ENCODE measurements at places on chromosomes 7 and 10.

DNA sequence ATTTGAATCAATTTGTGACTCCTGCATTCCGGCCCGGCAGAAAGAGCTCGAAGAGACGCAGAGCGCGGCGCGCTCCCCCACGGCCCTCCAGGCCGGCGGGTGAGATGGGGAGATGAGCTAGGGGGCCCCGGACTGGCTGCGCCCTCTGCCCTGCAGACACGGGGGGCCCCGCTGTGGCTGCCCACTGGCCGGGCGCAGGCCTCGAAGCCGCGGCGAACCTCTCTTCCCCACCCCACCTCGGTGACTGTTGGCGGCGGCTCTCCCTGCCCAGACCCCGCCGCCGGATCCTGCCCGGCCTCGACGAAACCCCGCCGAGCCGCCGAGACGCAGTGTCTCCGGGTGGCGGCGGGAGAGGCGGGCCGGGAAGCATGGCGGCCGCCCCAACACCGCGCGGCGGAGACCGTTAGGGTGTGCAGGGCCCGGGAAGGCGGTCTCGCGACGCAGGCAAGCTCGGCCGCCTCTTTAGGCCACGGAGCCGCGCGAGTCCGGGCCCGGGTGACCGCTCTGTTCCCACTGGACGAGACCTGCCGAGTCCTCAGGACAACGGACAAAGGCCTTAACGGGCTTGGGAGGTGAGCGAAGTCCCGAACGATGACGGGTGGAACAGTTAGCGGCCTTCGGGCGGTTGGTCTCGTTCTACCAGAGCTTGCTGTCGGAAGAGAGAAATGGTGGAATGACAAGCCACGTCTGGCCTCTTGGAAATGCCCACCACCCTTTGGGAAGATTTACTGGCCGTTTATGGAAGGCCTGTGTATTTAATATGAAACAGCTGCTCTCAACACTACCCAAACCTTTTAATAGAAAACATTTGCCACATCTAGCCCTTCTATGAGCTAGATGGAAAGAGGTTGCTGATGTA lies 24.3 kb downstream of the NUP42 start:
- peak; percentile 20 for DNase-seq

GRCh38 chr10:2037246-2037645 lies 299.9 kb upstream of the ADARB2 start:
- no peak for DNase-seq

DNA sequence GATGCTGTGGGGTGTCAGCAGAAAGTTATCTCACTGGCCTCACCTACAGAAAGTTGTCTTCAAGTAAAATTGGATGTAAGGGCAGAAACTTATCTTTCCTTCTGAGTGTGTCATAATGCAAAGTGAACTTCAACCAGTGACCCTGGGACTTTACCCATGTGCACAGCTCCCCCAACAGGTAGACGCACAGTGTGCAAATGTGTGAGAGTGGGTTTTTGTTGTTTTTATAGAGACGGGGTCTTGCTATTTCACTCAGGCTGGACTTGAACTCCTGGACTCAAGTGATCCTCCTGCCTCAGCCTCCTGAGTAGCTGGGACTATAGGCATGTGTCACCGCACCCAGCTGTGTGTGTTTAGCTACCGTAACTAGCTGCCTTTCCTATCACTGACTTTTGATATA lies 6.4 kb upstream of the KAZALD1 start:
- no peak for DNase-seq

- DNase-seq = no peak
These were observed 129.3 kb downstream of the GLI3 start for GRCh38 chr7:42107484-42108240.

- no peak for DNase-seq
These were observed 97.1 kb downstream of the NKX6-2 start for GRCh38 chr10:132688580-132689420.

DNA sequence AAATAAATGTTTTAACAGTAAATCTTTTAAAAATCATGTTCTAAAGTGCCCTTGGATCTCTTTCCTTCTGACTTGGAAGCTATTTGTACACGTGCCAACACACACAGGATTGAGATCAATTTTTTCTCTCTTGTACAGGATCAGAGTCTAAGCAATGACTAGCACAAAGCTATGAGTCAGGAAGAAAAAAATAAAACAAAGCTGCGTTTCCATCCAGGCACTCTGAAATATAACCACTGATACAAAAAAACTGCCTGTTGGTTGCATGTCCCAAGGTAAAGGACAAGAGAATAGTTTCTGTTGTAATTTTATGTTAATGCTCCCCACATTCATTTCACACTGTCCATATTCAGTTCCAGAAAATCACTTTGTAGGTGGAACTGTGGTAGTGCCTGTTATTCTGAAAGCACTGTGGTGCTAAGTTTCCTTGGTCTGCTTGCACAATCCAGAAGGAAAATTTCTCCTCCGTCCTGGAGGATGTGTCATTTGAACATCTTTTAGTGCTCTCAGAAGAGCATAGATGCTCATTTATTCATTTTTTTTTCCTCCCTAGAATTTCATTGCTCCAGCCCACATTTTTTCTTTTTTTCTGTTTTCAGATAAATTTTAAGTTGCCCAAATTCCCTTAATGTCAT lies 113.4 kb downstream of the PLXDC2 start:
- no peak for DNase-seq

DNA sequence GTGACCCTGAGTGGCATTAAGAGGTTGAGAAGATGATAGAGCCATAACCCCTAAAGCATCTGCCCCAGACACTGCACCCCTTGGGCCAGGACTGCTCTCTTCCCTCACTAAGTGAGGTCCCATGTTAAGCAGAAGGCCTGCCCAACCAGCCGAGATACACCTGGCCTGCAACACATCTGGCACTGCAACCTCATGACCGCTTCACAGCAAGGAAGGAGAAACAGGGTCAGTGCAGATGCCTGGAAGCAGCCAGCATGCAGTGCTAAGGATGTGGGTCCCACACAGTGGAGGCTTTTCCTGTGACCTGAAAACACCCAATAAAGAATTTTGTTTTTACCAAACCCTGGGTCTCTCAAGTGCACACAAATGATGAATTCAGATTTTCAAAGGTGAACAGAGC lies 7.4 kb downstream of the NOD1 start:
- no peak for DNase-seq

DNA sequence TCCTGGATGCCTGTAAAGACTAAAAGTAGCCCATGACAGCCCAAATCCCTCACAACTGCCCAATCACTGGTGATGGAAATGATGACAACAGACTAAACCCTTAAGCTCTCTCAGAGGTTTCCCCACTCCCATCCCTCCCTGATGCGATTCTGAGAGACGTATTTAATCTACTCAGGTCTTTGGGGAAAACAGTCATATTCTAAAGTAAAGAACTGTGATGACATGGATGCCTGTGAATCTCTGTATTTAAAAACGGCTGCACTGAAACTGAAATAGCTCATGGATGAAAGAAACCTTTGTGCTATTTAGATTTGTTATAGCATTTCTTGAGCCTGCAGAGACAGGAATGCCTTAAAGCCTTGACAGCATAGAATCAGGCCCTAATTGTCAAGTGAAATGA lies 28.5 kb downstream of the VPS41 start:
- no peak for DNase-seq

GRCh38 chr10:102226542-102226870 lies 407 bp downstream of the ELOVL3 start:
- DNase-seq = no peak

GRCh38 chr7:75993689-75994387 lies 557 bp downstream of the TMEM120A start:
- peak; percentile 13 for DNase-seq

DNA sequence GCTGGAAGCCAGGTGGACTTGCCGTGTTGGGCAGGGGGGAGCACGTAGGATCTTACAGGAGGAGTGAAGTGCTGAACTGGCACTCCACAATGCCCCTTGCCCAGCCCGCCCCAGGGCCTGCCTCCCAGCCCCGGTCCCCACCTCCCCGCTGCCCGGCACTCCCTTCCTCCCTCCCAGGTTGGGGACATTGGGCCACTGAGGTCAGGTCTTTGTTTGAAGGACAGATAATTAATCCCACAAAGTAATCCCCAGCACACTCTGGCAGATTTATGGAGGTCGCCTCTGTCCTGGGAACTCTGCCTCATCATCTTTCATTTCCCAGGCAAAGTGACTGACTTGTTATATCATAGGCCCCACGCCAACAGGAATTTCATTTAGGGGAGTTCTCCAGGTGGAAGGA lies 122.8 kb downstream of the C10orf105 start:
- DNase-seq = no peak

DNA sequence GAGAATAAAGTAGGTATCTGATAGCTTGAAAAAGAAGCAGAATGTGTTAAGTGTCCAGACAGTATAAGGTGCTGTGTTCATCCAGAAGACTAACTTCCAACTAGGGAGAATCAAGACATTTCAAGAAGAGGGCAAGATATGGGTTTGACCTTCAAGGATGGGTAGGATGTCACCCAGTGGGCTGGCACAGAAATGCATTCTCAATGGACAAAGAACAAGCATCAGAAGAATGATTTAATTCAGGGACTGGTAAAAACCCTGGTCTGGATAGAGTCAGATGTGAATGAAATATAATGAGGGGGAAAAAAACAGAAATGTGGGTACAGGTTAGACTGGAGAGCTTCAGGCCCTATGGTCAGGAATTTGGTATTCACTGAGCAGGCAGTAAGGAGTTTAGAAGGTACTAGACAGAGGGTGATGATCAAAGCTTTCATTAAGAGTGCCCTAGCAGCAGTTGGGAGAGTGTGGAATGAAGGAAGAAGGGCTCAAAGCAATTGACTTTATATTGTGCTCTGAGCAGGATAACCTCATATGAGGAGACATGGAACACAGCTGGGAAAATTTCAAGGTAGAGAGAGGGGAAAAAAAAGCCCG lies 180.7 kb upstream of the ANK3 start:
- DNase-seq = no peak

- DNase-seq = no peak
These were observed 260.8 kb downstream of the SKAP2 start for GRCh38 chr7:26603631-26604030.

GRCh38 chr7:7859411-7859810 lies 109.2 kb upstream of the GLCCI1 start:
- no peak for DNase-seq

DNA sequence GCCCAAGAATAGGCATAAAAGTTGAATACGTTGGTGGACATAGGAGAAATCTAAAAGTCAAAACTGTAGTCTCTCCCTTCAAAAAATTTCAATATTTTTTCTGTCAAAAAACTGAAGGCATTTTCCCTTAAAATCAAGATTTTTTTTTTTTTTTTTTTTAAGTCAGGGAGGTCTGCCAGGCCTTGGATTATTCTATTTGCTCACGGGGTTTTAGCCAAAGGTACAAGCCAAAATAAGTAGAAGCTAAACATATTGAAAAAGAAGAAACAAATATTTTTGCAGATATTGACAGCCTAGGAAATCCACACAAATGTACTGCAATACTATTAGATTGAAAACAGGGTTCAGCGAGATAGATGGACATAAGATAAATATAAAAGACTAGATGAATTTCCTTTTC lies 190.1 kb upstream of the PLXDC2 start:
- no peak for DNase-seq

DNA sequence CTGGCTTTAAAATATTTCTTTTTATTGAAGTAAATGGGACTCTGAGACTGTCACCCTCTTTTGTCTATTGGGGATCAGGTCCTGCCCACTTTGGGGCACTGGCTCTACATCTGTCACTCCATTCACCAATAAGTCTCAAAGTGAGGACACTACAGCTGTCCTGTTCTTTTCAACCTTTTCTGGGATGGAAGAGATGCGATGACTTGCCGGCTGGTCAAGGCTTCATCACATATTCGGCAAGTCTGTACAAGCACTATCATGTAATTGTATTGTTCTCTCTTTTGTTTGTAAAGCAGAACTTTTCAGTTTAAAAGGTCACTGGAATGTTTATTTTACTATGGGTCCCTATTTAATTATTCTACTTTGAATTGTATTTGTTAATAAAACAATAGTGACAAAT lies 17.7 kb upstream of the SP8 start:
- DNase-seq = no peak

DNA sequence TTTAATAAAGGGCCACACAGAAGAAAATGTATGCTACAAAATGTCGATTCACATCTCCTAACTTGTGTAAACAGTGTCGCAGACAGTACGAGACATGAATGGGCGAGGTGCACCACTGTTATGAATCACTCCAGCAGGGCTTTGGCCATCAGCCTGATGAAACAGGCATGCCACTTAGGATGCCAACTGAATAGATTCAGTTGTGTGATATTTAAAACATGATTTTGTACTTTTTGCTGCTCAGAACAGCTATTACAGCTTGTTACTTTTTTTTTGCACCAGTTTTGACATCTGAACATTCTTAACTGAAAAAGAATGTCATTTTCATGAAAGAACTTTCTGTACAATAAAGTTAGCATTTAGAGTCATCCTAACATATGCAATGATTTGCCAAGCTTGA lies 138.1 kb downstream of the VTI1A start:
- no peak for DNase-seq

- no peak for DNase-seq
These were observed 90.5 kb downstream of the EZH2 start for GRCh38 chr7:148793590-148793989.

- DNase-seq = no peak
These were observed 88.0 kb upstream of the PRSS58 start for GRCh38 chr7:142345811-142346210.

DNA sequence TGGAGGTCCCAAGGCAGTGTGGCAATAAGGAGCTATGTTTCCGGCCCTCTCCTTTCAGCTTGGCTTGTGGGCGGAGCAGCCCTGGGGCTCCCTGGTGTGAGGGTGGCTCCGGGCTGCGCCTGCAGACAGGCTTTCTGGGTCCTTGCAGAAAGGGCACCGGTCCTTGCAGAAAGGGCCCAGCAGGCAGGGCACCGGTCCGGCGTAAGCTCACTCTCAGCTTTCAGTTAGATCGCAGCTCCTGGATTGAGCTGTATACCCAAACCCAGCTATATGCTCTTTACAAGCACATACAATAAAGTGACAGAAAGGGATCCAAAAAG lies 293.8 kb upstream of the SHH start:
- DNase-seq = no peak

GRCh38 chr10:327889-328852 lies 192.9 kb downstream of the ZMYND11 start:
- no peak for DNase-seq

- DNase-seq = no peak
These were observed 43.9 kb upstream of the SLC29A3 start for GRCh38 chr10:71274901-71275796.

GRCh38 chr7:64758151-64758550 lies 36.1 kb upstream of the ZNF138 start:
- no peak for DNase-seq

DNA sequence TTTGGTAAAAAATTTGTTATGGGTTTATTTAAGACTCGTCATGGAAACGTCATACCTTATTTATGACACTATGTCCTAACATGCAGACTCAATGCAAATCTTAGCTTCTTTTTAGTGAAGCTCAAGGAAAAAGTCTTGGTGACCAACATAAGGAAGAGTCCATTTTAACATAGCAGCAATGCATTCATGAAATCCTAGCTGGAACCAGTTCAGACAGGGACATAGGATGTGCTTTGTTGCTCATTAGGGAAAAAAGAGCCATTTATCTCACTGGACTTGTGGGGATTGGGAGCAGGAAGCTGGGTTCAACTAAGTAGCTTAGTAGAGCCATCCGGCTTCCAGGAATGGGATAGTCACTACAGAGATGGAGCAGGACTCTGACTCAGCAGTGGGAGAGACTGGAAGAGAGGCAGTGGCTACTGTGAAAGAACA lies 100.7 kb upstream of the DKK1 start:
- no peak for DNase-seq

- DNase-seq = no peak
These were observed 165.9 kb upstream of the PODXL start for GRCh38 chr7:131722371-131722770.
